ENCODE measurements at places on chromosomes 2 and 18.

DNA sequence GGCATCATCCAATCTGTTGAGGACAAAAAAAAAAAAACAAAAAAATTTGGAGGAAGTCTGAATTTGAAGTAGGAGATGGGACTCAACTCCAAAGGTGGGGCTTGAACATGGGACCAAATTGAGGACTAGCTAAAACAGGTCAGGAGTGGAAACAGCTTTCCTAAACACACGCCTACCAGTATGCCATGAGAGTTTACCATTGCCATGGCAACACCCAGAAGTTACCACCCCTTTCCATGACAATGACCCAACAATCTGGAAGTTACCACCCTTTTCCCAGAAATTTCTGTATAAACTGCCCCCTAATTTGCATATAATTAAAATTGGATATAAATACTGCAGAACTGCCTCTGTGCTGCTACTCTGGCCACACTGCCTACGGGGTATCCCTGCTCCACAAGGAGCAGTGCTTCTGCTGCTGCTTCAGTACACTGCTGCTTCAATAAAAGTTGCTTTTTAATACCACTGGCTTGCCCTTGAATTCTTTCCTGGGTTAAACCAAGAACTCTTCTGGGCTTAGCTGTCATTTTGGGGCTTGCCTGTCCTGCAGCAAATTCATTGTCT, 73.3 kb upstream of the FSIP2 start:
- no peak for DNase-seq

DNA sequence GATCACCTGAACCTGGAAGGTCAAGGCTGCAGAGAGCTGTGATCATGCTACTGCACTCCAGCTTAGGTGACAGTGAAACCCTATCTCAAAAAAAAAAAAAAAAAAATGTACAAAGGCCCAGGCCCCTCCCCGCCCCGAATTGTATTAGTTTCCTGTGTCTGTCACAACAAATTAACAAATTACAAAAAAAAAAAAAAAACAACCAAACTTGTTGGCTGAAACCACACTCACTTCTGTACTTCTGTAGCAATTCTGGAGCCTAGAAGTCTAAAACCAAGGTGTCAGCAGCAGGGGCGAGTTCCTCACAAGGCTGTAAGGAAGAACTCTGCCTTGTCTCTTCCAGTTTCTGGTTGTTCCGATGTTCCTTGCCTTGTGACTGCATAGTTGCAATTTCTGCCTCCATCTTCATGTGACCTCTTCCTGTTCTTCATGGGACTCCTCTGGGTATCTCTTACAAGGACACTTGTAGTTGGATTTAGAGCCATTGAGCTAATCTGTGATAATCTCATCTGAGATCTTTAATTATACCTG, 100.8 kb upstream of the ZSWIM2 start:
- no peak for DNase-seq

GRCh38 chr2:129754831-129755230, 224.6 kb upstream of the RAB6C start:
- DNase-seq, result no peak

GRCh38 chr2:30465171-30465545, 18.1 kb downstream of the LCLAT1 start:
- DNase-seq, result no peak

GRCh38 chr2:30862054-30862651, 54.9 kb upstream of the CAPN13 start:
- DNase-seq, result peak; percentile 87

- no peak for DNase-seq
Observed at GRCh38 chr2:68812251-68812650, 58.9 kb downstream of the BMP10 start.

DNA sequence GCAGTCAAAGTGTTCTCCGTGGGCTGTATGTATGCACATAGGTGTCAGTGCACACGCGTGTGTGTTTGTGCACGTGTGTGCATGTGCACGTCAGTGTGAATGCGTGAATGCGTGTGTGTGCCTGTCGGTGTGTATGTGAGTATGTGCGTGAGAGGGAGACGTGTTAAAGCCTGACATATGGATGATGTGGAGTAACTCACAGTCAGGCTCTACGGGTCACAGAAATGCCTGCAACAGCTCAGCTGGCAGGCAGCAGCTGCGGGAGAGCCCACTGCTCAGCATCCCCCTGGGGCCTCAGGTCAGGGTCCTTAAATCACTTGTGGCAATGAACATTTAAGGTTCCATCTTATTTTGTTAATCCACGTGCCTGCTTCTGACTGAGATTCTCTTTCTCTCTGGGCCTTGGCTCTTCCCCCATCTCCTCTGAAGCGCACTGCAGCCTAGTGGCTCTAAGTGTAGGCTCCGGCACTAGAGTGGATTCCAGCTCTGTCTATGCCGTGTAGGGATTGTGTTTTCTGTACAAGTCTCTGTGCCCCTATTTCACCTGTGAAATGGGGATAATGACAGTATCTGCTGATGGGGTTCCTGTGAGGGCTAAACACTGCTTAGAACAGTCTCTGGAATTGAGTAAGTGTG, 63.0 kb downstream of the DYSF start:
- no peak for DNase-seq

- DNase-seq, result no peak
Observed at GRCh38 chr2:190320696-190321095, 1.1 kb upstream of the HIBCH start.

DNA sequence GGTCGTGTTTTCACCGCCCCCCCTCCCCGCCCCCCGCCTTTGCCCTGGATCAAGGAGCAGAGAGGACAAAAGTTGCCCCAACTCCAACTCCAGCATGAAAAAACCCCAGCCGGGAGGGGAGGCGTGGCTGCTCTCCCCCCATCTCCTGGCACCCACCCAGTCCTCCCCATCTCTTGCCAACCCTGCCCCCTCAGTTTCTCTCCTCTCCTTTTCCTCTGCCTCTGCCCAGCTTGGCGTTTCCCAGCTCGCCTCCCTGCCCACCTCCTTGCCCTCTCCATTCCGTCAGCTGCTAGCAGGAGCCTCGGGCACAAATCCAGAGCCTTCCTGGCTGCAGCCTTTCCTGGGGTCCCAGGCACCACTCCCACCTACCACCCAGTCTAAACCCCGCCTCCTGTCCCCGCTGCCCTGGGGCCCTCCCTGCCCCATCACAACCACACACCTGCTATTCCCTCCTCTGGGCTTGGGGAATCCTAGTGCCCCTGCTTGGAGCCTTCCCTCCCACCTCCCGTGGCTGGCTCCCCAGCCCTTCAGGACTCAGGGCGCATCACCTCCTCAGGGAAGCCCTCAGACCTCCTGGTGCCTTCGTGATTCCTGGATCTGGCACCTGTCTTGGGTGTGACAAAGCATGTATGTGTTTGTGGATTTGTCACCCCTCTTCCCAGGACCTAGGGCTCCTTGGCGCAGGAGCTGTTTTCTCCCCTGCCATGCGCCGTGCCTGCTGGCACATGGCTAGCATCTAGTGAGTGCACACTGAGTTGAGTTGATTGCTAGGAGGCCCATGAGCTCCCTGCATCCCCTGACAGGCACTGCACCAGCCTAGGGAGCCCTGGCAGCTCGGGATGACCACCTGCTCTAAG, 209.1 kb downstream of the TFCP2L1 start:
- no peak for DNase-seq

- DNase-seq, result no peak
Observed at GRCh38 chr2:9033385-9034168, 30.1 kb upstream of the MBOAT2 start.

DNA sequence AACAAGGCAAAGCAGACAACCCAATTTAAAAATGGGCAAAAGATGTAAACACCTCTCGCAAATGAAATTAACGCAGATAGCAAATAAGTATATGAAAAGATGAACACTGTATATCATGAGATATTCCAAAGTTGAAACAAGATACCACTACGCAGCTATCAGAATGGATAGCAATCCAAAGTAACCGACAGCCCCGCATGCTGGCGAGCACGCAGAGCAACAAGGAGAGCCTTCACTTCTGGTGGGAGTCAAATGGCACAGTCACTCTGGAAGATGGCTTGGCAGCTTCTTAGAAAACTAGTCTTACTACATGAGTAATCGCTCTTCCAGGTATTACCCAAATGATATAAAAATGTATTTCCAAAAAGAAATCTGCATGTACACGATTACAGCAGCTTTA, 1.4 kb downstream of the NDUFA10 start:
- DNase-seq, result peak; percentile 27

DNA sequence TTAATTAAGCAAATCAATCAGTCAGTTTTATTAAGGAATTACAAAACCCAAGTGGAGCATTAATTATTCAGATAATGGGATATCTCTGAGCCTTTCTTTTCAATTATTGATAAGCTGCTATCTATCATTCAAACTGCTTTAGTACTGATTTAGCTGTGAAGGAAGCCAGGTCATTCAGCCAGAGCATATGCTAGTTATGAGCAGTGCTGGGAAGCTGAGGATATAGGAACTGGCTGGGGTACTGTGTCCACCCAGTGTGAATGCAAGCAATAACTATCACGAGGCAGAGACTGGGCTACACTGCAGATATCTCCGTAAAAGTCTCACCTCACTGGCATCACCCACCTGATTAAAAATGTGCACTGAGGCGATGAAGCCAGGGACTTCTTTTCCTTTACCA, 496.7 kb upstream of the PIK3C3 start:
- no peak for DNase-seq

GRCh38 chr2:241150660-241151530, 628 bp downstream of the PPP1R7 start:
- peak; percentile 38 for DNase-seq

- no peak for DNase-seq
Observed at GRCh38 chr2:144703852-144704708, 184.2 kb upstream of the ZEB2 start.

All from RKO (cell line).